ENCODE measurements at places on chromosomes 7 and 10.

GRCh38 chr10:125976960-125977605 lies 80.7 kb downstream of the FANK1 start:
- DNase-seq: no peak

DNA sequence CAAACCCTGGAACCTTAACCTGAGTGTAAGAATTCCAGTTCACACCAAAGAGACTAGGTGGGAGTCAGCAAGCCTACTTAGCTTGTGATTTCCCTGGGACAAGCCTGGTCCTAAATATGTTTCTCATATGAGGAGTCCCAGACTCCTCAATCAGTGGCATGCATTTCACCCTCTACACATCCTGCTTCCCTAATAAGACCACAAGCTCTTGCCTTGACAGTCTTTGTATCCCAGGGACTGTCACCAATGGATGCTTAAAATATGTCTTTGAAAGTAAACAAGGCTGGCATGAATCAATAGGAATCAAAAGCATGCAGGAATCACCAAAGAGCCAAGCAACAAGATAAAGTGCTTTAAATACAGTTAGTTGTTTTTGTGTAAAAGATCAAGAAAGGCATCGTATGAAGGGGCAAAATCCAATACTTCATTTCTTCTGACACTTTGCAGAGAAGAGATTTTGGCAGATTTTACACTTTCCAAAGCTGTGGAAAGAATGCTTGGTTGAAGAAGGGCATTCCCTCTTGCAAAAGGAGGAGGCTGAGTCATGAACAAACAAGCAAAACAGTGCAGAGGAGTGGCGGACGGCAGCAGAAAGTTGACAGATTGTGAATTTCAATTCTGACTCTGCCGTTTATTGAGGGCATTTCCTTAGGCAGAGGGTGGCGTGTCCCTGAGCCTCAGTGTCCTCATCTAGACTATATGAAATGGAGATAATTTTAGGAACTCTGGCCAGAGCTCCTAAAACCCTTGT lies 8.5 kb upstream of the NFE2L3 start:
- DNase-seq: no peak

- DNase-seq: no peak
These were observed 97.0 kb upstream of the AMPH start for GRCh38 chr7:38728145-38728544.

DNA sequence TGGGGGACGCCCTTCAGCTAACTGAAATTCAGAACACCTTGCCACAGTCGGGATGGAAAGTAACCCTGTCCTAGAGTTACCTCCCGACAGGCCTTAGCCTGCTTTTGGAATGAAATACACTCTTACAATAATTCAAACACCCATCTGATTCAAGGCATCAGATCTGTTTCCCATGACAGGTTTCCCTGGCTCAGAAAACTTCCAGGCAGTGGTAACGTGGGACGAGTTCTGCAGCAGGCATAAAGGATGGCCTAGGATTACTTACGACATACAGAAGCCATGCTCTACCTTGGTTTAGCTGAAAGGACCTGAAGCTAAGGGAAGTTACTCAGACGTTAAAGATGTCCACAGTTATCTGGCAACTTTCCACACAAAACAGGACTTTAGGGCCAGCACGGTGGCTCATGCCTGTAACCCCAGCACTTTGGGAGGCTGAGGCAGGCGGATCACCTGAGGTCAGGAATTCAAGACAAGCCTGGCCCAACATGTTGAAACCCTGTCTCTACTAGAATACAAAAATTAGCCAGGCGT lies 5.0 kb downstream of the PAXIP1 start:
- DNase-seq: no peak

GRCh38 chr10:120012131-120012400 lies 119.5 kb downstream of the SEC23IP start:
- no peak for DNase-seq

Measured in RWPE1 (cell line).